ENCODE measurements at places on chromosomes 2 and 18.

DNA sequence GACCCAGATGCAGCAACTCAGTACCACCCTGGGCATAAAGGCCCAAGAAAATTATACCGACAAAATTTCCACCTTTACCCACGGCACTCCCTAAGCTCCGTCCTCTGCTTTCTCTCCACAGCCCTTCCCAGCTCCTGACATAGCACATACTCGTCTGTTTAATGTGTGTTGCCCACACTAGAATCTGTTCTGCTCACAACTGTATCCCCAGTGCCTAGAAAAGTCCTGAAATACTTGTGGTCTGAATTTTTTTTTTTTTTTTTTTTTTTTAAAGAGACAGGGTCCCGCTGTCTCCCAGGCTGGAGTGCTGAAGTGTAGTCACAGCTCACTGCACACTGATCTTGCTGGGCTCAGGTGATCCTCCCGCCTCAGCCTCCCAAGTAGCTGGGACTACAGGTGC is 62.3 kb downstream of the ADCY3 start:
- DNase-seq, result no peak

DNA sequence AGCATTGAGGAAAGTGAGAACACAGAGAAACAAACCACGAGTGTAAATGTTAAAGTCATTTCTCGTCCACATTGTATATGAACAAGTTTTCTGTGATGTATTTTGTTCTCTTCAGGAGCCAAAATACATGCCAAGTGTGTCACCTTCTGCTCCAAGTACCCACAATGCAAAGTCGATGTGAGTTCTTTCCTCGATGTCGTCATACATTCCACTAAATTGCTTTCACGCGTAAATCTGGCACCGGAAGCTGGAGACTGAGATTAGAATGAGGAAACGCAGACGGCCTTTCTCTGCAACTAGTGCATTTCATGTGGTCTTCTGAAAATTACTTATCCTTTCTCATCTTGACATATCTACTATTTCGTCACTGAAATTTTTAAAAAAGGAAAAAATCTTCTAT is 118.5 kb upstream of the SALL3 start:
- DNase-seq, result no peak

DNA sequence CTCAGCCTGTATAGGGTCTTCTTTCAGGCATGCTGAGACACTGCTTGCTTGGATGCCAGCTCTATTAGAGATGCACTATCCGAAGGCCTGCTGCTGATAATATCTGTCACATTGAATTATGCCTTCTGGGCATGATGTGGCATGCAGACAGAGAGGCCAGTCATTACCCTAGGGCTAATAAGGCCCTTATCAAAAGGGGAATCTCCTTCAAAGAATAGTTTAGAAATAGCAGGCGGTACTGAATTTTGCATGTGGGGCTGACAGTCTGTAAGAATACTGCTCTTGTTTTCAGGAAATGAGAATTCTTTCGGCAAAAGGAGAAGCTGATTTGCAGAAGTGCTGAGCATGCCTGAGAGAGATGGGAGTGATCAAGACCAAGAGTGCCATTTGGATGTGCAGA is 13.1 kb upstream of the LHCGR start:
- DNase-seq, result no peak

DNA sequence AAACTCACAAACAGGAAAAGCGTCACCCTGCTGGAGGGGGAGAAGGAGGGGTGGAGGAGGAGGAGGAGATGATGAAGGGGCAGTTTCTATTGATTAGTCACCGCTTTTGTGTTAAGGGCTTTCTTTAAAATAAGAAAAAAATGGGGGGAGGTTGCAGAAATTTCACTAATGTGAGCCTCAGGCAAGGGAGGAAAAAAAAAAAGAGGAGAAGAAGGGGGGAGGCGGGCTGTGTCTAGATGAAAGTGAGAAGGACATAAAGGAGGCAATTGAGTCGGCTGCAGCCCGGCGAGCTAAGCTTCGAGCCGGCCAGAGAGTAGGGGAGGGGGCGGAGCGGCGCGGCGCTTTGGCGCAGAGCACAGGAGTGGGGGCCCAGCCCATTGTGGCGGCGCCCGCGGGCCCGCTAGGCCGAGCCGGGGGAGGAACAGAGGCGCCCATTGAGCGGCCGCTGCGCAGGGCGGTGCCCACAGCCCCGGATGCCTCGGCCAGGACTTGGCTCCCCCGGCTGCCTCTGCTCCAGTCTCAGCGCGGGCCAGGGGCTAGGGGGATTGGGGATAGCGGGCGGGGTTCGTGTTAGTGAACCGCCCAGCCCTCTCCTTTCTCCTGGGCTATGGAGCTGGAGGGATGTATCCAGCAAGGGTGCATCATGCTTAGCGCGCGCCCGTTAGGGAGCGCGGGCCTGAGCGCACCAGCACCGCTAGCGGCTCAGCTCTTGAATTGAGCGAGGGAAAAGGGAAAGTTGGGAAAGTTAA is 7.9 kb downstream of the PAX3 start:
- no peak for DNase-seq

DNA sequence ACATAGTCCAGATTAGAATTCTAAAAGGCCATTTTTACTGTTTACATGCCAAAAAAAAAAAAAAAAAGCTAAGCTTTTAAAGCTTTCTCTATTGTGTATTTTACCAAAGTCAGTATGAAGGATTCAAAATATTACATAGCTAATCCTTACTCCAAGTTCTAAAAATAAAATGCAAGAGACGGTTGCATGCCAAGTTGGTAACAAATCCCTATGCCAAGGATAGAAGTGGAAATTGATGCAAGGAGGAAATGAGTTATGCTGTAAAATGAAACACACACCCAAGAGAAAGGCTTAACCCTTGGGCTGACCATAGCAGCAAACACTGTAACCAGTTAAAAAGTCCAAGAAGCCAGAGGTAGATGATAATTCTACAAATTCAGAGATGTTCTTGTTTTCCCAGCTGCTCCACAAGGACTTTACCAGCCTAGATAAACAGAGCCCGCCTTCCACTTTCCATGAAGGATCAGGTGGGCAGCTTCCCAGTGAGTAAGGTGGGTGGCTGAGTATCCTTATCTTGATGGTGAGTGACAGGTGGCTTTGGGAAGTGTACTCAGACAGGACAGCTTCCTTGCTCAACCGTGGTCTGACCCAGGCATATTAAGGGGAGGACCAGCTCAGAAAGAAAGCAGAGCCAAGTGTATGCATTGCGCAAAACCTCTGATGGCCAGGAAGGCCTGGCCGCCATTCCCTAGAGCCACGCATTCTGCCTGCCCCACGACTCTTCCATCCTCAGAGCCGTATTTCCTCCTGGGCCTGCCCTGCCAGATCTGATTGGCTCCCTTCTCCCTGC is 34.4 kb downstream of the ATP8B1 start:
- DNase-seq, result no peak

Data from GM12892 (cell line).